Ascending aorta (tissue), 2 donors: ENCODE measurements at places on chromosomes 5 and 9.

DNA sequence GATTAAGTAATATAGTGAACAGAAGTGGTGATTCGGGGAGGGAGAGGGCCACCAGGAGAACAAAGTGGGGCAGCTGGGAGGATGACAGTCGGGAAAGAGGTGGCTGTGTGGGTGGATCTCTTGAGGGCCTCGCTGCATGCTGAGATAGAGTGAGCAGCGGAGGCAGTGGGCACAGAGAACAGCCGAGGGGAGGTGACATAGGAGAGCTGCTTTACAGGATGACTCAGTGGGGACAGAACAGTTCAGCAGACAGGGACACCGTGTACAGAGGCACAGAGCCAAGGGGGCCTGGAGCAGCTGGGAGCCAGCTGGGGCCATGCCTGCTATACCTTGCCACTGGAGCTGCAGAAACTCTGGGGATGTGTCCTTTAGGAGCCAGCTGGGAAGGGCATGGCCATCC, 273.9 kb downstream of the GADD45G start:
- DNase-seq = peak; percentile 63

- no peak for DNase-seq
Measured at GRCh38 chr5:159083548-159084452, 15.9 kb downstream of the EBF1 start.

GRCh38 chr5:171437286-171437821, 17.9 kb downstream of the FGF18 start:
- no peak for DNase-seq

DNA sequence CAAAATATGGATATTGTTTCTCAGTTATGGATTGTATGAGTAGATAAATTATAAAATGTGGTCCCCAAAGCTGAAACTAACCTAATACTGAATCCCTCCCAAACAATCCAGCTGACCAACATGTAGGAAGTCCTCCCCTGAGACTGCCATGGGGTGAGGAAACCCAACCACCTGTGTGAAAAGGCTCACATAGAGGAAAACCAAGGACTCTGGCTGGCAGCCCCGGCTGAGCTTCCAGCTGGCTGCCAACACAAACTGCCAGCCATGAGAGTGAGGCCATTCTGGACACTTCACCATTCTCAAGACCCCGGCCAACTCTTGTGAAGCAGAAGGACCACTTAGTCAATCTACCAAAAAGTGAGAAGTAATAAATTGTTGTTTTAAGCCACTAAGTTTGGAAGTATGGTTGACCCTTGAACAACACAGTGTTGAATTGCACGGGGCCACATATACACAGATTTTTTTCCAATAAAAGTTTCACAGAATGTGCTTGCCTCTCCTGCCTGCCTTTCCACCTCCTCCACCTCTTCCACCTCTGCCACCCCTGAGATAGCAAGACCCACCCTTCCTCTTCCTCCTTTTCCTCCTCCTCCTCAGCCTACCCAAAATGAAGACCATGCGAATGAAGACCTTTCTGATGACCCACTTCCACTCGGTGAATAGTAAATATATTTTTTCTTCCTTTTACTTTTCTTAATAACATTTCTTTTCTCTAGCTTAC, 15.3 kb upstream of the NRG2 start:
- no peak for DNase-seq

GRCh38 chr9:114431003-114431402, 43.2 kb upstream of the AKNA start:
- DNase-seq = no peak
